Epithelial cell of esophagus (primary cell): ENCODE measurements at places on chromosomes 2 and 18.

DNA sequence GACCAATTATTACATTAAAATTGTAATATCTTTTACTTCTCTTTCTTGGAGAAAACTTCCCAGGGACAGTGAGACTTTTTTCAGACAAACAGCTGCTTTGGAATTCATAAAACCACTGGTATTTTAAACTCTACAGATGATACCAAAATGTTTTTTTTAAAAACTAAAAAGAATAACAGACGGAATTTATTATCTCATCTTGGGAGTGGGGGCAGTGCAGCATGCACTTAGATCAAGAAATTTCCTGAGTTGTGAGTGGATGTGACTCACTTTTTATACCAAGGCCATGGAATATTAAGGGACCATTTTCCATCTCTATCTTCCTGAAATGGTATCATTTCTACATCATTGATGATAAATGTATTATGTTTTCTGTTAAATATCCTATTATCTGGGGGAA lies 422.8 kb upstream of the HNRNPA3 start:
- DNase-seq = no peak

DNA sequence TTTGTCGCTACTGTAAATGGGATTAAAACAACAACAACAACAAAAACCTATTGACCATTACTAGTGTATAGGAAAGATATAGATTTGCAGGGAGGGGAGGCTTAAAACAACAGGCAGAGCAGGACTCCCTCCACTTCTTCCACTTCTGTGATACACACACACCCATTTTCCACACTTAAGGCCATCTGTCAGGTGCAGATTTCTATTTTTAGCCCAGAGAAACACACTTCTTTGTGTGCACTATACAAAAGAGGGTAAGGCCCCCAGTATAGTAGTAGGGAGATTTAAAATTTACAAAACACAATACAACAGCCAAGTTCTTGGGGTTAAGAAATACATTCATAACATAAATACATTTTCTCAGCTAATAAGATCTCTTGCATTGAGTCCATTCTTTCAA lies 22.4 kb downstream of the PTPN2 start:
- no peak for DNase-seq

- DNase-seq = no peak
Observed at GRCh38 chr2:189104934-189105333, 74.6 kb downstream of the COL5A2 start.

GRCh38 chr2:226001716-226002115 lies 602.2 kb downstream of the NYAP2 start:
- no peak for DNase-seq

DNA sequence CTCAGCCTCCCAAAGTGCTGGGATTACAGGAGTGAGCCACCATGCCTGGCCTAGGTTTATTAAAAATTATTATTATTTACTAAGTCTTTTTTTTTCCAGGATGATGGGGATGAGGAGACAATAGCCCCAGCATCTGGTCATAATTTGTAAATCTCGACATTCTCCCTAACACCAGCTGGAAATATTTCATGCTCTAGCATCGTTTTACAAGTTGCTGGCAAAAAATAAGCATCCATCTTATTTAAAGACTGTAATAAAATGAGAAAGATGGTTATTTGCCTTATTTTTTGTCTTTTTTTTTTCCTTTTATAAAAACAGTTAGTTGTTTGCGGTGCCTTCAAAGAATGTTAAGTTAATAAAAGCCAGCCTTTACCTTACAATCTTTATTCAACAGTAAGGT lies 56.7 kb downstream of the SF3B1 start:
- no peak for DNase-seq
